ENCODE measurements at places on chromosomes 7 and 10.

- no peak for DNase-seq
Measured at GRCh38 chr10:13801907-13802288, 215.1 kb downstream of the PRPF18 start.

DNA sequence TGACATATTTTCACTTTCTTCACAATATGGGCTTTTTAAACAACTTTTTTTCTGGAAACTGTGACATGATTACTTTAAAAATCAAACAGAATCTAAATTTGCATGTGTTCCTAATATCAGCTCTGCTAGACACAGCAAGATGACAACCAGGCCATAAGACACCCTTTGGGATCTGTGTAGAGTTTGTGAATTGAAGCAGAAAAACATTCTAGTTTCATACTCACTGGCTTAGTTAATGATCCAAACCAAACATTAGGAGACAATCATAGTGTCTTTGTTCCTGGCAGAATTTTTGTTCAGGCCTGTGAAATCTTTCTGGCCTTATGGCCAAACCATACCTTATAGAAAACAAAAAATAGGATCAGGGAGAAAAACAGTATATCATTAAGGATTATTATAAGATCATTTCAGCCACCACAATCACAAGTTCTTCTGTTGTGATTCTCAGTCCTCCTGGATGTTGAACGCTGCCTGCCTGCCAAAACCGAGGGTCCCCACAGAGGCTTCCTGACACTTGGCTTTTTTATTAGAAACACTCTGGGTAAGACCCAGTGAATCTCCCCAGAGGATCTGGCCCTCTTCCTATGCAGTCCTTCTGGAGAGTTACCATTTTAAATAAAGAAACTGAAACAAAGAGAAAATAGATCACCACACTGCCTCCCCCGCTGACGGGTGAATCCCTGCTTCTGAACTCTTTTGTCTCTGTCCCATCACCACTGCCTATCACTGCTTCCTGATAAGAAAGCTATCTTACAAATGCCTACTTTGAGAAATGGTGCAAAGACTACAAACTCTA, 79.2 kb upstream of the PPP1R3C start:
- no peak for DNase-seq

DNA sequence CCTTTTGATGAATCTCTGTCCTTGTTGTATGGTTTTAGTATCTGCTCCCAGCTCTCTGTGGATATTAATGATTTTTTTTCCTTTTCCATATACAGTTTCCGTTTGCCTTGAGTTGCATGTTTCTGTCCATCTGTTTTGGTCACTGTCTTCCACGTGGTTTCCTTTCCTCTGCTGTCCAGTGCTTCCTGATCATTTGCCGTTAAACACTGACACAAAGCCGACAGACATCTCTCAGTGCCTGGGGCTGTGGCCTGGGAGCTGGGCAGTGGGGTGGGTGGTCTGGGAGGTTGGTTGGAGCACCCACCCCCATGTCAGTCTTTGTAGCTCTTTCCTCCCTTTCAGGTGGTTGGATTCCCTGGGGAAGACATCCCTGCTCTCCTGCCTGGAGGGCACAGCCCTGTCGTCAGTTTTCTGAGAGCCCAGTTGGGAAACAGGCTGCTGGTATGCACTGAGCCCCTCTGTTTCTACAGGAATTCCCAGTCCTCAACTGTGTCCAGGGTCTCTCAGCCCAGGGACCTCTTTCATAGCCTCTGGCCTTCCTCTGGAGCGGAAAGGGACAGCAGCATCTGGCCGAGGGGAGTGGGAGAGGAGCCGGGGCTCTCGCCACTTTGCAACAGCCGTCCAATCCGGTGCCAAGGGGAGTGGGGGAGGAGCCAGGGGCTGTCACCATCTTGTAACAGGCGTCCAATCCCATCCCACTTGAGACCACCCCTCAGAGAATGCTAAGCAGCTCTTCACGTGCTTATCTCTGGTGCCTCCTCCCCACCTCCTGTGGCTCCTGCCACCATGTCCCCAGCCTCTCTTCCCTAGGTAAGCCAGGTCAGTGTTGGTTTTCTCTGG, 26.7 kb upstream of the MKI67 start:
- DNase-seq, result no peak

DNA sequence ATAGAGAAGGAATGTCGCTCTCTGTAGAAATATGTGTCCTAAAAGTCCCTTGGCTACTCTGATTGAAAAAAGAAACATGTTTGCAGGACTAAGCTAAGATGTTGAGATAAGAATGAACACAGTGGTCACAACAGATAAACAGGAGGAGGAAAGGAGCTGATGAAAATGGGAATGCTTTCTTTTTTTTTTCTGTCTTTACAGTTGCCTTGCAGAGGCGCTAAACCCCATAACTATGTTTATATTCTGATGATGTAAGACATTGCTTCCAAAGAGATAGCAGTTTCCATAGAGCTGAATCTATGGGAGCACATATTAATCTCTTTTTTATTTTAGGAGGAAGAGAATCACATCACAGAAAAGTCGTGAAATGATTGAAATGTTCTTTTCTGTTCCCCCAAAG, 153.5 kb upstream of the LYZL1 start:
- no peak for DNase-seq

DNA sequence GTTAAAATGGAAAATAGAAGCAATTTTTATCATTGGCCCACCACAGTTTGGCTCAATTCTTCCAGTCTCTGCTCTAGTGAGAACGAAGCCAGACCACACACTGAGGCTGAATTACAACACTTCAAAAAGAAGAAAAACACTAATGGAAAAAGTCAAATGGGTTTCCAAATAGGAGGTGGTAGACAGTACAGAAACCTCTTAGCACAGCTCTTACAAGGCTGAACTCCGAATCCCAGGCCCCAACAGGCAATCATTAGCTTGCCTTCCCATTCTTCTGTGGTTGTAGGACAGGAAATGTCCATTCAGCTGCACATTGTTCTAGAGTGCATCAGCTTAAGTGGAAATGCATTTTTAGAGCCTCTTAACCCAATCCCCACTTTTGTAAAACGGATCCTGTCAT, 115.1 kb upstream of the MEOX2 start:
- no peak for DNase-seq

DNA sequence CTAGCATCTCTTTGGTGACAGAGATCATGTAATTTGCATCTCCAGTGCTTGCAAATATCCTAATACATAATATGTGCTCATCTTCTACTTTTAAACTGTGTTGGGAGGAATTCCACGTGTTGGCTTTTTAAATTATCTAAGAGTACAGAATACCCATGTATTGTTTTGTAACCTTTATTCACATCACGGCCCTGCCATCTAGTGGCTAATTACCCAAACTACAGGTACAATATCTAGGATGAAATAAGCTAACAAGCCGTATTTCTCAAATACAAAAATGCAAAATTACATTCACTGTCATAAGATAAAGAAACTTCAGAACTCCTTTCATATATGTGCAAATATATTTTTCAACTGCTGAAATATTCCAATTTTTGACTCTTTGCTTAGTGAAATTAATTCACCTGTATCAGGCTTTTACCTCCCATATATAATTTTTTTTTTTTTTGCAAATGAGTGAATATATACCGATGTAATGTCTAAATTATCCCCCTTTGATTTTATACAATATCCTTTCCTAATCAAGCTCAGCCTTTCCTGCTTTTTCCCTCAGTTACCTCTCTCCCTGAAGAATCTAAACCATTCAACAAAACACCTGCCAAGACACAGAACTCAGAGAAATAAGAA, 30.3 kb upstream of the LSM8 start:
- peak; percentile 45 for DNase-seq

GRCh38 chr10:18197706-18198105, 57.5 kb downstream of the CACNB2 start:
- DNase-seq, result no peak

DNA sequence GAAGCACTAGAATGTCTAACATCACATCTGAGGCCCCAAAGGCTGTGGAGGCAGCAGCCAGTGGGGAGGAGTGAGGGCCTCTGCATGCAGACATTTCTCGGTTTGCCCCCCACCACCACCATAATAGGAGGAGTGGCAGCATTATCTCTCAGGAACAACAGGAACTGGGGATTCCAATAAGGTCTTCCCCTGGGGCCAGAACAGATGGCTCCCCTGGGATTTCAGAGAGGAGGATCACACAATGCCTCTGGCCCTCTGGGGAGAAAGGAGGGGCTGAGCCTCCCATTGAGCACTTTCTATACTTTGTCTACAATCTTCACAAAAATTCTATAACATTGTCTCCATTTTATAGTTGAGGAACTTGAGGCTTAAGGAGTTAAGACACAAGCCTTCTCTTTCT, 61.1 kb downstream of the GRID1 start:
- DNase-seq, result no peak

GRCh38 chr7:92295391-92295790, 49.6 kb downstream of the ANKIB1 start:
- DNase-seq, result no peak

GRCh38 chr7:131203291-131203976, 124.2 kb upstream of the MKLN1 start:
- no peak for DNase-seq

- DNase-seq, result no peak
Measured at GRCh38 chr7:151314401-151314800, 27.2 kb upstream of the NUB1 start.

- no peak for DNase-seq
Measured at GRCh38 chr7:158064631-158065030, 523.0 kb downstream of the PTPRN2 start.

- DNase-seq, result peak; percentile 42
Measured at GRCh38 chr10:69269761-69270160, 8.5 kb upstream of the HK1 start.

- no peak for DNase-seq
Measured at GRCh38 chr10:30330497-30331168, 18.4 kb downstream of the MTPAP start.

GRCh38 chr10:110423650-110424049, 74.1 kb upstream of the DUSP5 start:
- DNase-seq, result no peak

- DNase-seq, result peak; percentile 14
Measured at GRCh38 chr7:151732834-151733592, 143.9 kb downstream of the PRKAG2 start.

GRCh38 chr7:33771422-33771821, 133.9 kb upstream of the BMPER start:
- DNase-seq, result peak; percentile 32

- DNase-seq, result peak; percentile 61
Measured at GRCh38 chr7:2886900-2887299, 42.8 kb upstream of the GNA12 start.
